OCI-M1 (cell line): ENCODE measurements at places on chromosomes 1 and 21.

GRCh38 chr1:20143318-20143717, 4.2 kb downstream of the PLA2G2F start:
- no peak for DNase-seq

DNA sequence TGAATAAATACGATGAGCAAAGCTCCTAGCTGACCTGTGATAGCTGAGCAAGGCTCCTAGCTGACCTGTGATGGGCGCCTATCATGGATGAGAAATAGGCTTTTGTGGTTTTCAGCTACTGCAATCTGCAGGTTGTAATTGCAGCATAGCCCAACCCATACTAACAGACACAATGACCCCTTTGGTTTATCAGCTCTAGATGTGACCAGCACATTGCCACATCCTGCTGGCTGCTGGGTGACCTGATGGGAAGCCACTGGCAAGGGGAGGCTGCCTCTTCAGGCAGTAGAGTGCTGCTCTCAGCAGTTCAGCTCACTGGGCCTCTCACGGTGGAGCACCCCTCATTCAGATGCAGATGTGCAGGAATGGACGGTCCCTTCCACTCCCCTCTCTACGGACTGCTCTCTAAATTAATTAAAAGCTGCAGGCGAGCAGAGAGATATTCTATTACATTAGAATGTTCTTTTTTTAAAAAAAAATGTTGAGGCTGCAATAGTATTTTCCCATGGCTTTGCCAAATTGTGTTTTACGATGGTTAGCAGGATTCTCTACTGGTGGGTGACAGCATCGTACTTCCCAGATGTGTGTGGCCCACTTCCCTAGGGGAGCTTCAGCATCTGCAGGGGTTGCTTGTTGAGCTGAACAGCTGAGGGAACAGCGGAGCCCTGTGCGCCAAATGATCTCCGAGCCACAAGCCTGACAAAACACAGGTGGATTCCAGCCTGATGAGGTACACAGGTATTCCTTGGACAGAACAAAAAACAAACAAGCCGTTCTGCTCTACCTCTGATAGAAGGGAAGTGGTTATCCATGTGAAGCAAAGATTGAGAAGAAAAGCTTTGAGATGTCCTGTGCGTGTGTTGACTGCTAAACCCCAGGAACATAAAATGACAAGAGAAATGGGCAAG, 65.0 kb downstream of the SYT6 start:
- peak; percentile 95 for DNase-seq

DNA sequence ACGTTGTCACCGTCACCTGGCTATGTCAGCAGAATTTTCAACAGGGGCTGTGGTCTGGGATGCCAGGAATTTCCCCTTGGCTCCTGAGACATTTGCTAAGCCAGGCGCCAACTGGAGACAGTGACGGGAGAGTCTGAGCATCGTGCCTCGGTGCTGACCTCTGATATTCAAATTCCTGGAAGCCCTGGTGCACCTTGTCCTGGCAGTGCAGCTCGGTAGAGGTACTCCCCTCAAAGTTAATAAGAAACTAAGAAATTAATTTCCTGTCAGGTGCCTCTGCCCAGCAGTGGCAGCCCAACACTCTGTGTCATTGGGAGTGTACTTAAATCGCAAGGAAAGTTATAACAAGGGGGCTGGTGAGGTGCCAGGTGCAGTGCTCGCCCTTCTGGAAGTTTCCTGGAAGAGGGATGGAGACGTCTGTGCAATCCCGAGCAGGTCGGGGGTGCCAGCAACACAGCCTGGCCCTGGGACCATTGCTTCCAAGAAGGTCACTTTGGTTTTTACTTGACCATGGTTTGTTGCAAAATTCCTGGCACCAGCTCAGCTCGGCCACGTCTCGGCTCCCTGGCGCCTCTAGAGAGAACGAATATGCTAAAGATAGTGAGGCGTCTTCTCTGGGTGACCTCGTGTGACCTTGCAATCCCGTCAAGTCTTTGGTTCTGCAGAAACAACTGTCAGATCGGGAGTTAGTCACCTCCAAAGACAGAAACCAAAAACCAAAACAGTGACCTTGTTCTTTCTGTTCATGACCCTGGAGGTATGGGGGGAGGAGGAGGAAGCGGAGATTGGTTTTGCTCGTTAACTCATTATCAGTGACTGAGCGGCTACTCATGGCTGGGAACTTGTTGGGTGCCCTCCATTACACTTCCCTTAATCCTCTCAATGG, 149.5 kb upstream of the VAMP3 start:
- DNase-seq, result peak; percentile 61

- DNase-seq, result peak; percentile 27
Observed at GRCh38 chr1:96416701-96417444, 304.7 kb upstream of the PTBP2 start.

GRCh38 chr1:227735539-227736285, 477 bp downstream of the SNAP47 start:
- DNase-seq, result peak; percentile 35
